ENCODE measurements at places on chromosomes 11 and 22.

GRCh38 chr22:33030923-33031525 is 27.2 kb downstream of the SYN3 start:
- peak overlapping the region; percentile 55 for H3K27ac ChIP-seq
- H3K36me3 ChIP-seq = no peaks in the 10 kb centered on the region
- peaks cover 17% of the 10 kb centered on the region for H3K4me1 ChIP-seq
- no peak for DNase-seq

GRCh38 chr11:73288192-73288872 is 16.2 kb downstream of the P2RY6 start:
- no peak overlapping the region for H3K4me3 ChIP-seq
- H3K27ac ChIP-seq = no peak overlapping the region
- peaks cover 24% of the 10 kb centered on the region for H3K4me1 ChIP-seq
- peaks cover 4% of the 10 kb centered on the region for H3K36me3 ChIP-seq

- no peak overlapping the region for H3K4me3 ChIP-seq
- no peak overlapping the region for H3K27ac ChIP-seq
- H3K4me1 ChIP-seq = no peaks in the 10 kb centered on the region
These were observed 116.2 kb downstream of the FAT3 start for GRCh38 chr11:92340839-92341238.

GRCh38 chr11:24705474-24705873 is 208.6 kb downstream of the LUZP2 start:
- no peaks in the 10 kb centered on the region for H3K4me1 ChIP-seq
- DNase-seq = no peak
- H3K27ac ChIP-seq = no peak overlapping the region
- H3K4me3 ChIP-seq = no peak overlapping the region

- peaks cover 19% of the 10 kb centered on the region for H3K36me3 ChIP-seq
- no peaks in the 10 kb centered on the region for H3K27me3 ChIP-seq
- peaks cover 29% of the 10 kb centered on the region for H3K4me1 ChIP-seq
These were observed 72.5 kb downstream of the GLYATL1 start for GRCh38 chr11:59011655-59012397.

DNA sequence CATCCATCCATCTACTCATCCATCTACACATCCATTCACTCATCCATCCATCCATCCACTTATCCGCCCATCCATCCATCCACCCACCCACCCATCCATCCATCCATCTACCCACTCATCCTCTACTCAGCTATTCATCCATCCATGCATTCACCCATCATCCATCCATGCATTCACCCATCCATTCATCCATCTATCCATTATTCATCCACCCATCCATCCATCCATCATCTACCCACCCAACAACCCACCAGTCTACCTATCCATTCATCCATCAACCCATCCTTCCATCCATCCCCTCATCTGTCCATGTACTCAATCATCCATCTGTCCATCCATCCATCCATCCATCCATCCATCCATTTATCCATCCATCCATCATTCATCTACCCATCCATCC is 972.7 kb downstream of the BRD1 start:
- no peaks in the 10 kb centered on the region for H3K36me3 ChIP-seq
- H3K4me1 ChIP-seq = no peaks in the 10 kb centered on the region
- H3K27ac ChIP-seq = no peak overlapping the region
- peaks cover 12% of the 10 kb centered on the region for H3K27me3 ChIP-seq
- no peak for DNase-seq

GRCh38 chr11:35388061-35388460 is 31.3 kb downstream of the SLC1A2 start:
- no peak overlapping the region for H3K27ac ChIP-seq
- no peak overlapping the region for H3K4me3 ChIP-seq
- peaks cover 1% of the 10 kb centered on the region for H3K27me3 ChIP-seq
- no peaks in the 10 kb centered on the region for H3K4me1 ChIP-seq
- DNase-seq = no peak
- H3K36me3 ChIP-seq = no peaks in the 10 kb centered on the region

- no peak overlapping the region for H3K27ac ChIP-seq
- peaks cover 2% of the 10 kb centered on the region for H3K4me1 ChIP-seq
- no peak overlapping the region for H3K4me3 ChIP-seq
- DNase-seq = no peak
- peaks cover 4% of the 10 kb centered on the region for H3K36me3 ChIP-seq
- peaks cover 3% of the 10 kb centered on the region for H3K27me3 ChIP-seq
These were observed 21.6 kb upstream of the NUP160 start for GRCh38 chr11:47869544-47870393.

Data from endothelial cell (in vitro differentiated cells).